ENCODE measurements at places on chromosomes 6 and 20.
A peak's percentile ranks its signal among the peaks of the same experiment; 100 is the strongest.

DNA sequence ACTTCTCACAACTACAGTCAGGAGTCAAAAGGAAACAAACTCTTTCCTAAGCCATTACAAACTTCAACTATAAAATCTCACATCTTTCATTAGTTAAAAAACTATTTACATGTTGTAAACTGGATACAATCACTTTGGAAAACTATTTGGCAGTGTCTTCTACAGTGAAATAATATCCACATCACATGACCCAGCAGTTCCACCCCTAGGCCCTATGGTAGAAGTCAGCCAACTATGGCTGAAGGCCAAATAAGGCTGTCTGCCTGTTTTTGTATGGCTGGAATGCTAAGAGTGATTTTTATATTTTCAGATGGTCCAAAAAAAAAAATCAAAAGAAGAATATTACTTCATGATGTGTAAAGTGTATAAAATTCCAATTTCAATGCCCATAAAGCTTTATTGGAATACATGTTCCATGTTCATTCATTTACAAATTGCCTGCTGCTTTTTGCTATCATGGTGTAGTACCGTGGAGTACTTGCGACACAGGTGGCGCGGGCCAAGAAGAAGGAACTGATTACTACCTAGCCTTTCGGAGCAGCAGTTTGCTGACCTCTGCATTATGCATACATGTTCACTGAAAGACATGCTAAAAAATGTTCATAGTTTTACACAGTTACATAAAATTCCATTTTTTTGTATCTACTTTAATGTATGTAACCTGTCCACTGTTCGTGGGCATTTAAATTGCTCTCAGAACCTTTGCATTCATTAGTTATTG, 129.0 kb downstream of the KIF16B start:
- no peak for DNase-seq

GRCh38 chr6:32829495-32829894, 9.0 kb downstream of the TAP2 start:
- DNase-seq = no peak

- DNase-seq = peak; percentile 90
These were observed 46.7 kb downstream of the GJA1 start for GRCh38 chr6:121482004-121482693.

GRCh38 chr6:163688739-163689362, 274.3 kb downstream of the QKI start:
- peak; percentile 21 for DNase-seq

GRCh38 chr20:48845721-48846306, 18.0 kb upstream of the PREX1 start:
- peak; percentile 68 for DNase-seq

DNA sequence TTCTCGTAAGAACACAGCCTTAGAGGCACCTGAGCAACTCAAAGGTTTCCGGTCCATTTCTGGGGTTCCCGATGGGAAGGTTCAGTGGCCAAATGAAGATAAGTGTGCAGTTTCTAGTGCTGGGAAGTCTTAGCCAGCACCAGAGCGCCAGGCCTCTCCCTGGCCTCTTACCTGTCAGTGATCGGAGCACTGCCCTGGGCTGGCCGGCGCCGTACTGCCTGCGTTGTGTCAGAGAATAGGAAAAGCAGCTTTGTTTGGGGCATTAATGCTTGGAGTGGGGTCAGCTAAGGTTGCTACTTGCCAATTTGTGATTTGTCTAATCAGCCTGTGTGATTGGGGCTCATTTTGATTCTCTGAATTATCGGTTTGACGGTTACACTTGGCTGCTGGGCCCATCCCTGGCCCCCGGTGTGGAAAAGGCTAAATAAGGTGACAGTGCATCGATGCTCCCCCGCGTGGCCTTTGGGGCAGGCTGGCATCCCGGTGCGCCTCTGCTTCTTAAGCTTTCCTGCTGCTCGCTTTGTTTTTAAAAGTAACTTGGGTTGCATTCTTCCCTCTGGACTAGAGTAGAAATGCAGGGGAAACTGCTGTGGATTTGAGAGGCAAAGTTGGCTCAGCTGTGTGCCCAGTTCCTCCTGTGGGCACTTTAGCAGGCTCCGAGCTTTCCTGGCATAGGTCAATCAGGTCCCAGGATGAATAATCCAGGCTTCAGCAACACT, 51.8 kb downstream of the TCP11 start:
- DNase-seq = no peak

GRCh38 chr6:27694547-27694874, 217.7 kb downstream of the OR2B2 start:
- no peak for DNase-seq

GRCh38 chr6:134282816-134283215, 35.1 kb downstream of the SGK1 start:
- peak; percentile 30 for DNase-seq

DNA sequence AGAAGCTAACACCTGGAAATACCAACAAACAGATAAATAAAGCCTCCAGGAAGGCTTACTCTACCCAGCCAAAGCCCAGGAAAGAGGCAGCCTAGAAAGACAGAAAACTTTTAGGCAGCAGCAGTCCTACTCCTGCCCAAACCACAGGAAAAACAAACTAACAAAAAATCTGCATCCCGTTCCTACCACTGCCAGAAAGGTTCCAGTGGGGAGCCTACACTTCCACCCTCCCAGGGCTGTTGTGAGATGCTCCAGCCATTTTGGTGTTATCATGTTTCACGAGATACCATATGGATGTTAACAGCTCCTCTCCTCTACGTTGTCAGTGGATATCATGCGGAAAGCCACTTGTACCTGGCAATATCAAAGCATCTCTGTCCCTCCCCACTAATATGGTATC, 336.7 kb upstream of the PRND start:
- DNase-seq = no peak

- no peak for DNase-seq
These were observed 51.7 kb downstream of the COL11A2 start for GRCh38 chr6:33140556-33140955.

- DNase-seq = no peak
These were observed 682.0 kb downstream of the GRIK2 start for GRCh38 chr6:102075539-102075938.

- peak; percentile 79 for DNase-seq
These were observed 20.3 kb downstream of the TTBK1 start for GRCh38 chr6:43263314-43264178.

- DNase-seq = no peak
These were observed 4.5 kb downstream of the PDE10A start for GRCh38 chr6:165658395-165659058.

DNA sequence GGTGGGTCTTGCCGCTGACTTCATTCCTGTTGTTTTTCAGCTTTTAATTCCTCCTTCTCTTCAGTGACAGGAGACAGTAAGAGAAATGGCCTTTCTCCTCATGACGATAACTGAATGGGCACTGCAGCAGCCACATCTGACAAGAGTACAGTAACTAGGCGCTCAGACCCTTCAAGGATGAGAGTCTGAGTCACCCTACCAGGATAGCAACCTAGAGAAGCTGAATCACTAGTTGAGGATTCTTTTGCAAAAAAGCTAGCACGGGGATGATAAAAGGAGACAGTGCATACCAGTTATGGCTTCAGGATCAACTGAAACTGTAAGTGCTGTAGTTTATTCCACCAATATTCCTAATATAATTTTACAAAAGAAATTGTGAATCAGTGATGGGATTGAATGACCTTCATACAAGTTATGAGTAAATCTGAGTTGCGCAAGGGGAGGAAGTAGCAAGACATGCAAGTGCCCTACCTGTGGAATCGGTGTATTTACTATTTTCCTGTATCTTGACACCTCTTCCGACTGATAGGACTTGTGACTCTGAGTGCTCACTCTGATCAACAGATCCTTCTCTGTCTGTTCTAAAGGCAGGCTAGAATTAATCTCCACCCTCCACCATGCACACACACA, 161.8 kb upstream of the GRIK2 start:
- DNase-seq = peak; percentile 8

GRCh38 chr20:56750430-56750829, 121.3 kb downstream of the TFAP2C start:
- DNase-seq = no peak

All from ELR (cell line).